ENCODE measurements at places on chromosomes 4 and X. TPM values are rescaled to one million over a fixed set of nuclear protein-coding genes. Genes with fewer than 3 reads are reported as not detected.

GRCh38 chr4:180335566-180335965 is 1907.6 kb upstream of the TENM3 start:
- ATAC-seq, result no peak

DNA sequence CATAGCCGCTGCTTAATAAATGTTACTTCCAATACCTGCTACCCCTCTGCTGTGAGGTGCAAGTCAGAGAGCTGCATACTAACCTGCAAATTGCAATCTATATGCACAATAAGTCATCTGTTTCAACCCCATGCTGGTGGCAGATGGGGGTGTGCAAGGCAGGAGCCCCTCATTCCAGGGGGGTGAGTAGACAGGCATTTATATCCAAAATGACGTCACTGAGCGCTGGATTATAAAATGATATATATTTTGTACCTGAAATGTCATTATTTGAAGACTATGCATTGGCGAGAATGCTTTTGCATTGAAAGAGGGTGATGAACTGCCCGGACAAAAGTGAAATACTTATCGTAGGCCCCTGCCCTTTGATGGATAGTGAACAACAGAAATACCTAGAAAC is 24.7 kb downstream of the RBMX2 start:
- ATAC-seq, result no peak

DNA sequence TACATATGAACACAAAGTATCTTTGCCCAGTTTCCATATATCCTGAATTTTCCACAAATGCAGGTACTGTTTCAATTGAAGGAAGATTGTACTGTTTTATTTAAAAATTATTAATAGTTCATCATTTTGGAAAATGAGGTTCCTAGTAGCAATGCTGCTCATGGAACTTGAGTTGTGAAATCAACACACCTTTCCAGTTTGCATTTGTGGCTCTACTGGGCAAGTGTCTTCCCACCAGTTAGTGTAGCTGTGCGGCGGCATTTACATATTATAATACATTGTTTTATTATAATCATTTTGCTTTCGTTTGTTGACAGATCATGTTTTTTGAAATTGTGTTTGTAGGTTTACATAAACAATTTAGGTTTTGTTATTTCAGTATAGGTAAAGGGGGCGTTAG is 2.0 kb upstream of the DDX3X start:
- no peak for ATAC-seq

- no peak for ATAC-seq
These were observed 42.8 kb upstream of the PRKG2 start for GRCh38 chr4:81257816-81258215.

GRCh38 chr4:180086480-180087190 is 2156.6 kb upstream of the TENM3 start:
- no peak for ATAC-seq

DNA sequence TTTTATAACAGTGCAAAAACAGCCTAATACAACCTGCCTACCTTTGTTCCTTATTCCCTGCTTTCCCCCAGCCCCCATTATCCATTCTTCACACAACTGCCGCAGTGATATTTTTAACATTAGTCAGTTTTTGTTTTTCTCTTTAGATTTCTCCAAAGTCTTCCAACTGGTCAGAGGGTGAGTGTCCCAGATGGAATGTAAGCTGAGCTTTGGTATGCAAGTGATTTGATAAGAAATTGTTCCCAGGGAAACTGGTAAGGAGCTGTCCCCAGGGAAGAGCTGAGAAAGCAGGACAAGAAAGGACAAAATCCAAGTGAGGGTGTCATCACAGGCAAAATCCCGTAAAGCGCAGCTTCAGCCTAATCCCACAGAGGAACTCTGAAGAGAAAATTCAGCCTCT is 475.5 kb upstream of the ADGRL3 start:
- no peak for ATAC-seq

TBC1D1 gene
- 19.7 TPM for total RNA-seq

SH3TC1 gene
- 6.5 TPM for total RNA-seq

ZIC3 gene
- 6.6 TPM for total RNA-seq

Measured in motor neuron (in vitro differentiated cells).